Mucosa of descending colon (tissue), 3 donors: ENCODE measurements at places on chromosomes 1 and 21. TPM values are rescaled to one million over a fixed set of nuclear protein-coding genes. Genes with fewer than 3 reads are reported as not detected.

Gene GSTM5
- 4.8 TPM for total RNA-seq

Gene OR2T29
- total RNA-seq = not detected

Gene ANKRD34A
- 0.41 TPM for total RNA-seq

Gene CFHR2
- total RNA-seq = not detected

Gene RIIAD1
- not detected for total RNA-seq

Gene HSD11B1
- 5.7 TPM for total RNA-seq

Gene ITGB2
- 52.3 TPM for total RNA-seq

Gene SLFNL1
- 0.82 TPM for total RNA-seq

Gene ABL2
- 22.2 TPM for total RNA-seq

Gene C1orf116
- 25.4 TPM for total RNA-seq

Gene GJA9
- total RNA-seq = 0.65 TPM

Gene CLDN17
- total RNA-seq = not detected

Gene RO60
- total RNA-seq = 43.6 TPM

Gene CFAP298
- total RNA-seq = 35.6 TPM

Gene GRIK1
- total RNA-seq = not detected

Gene GFI1
- total RNA-seq = 7.8 TPM

Gene S100A9
- total RNA-seq = 151 TPM

Gene CACNA1S
- not detected for total RNA-seq

Gene FCRL1
- 0.17 TPM for total RNA-seq

Gene RGS5
- 156 TPM for total RNA-seq

Gene NKAIN1
- total RNA-seq = not detected

Gene TPTE
- total RNA-seq = not detected

Gene EPHB2
- total RNA-seq = 76.7 TPM

Gene FCRL6
- total RNA-seq = 0.41 TPM

Gene PEAR1
- total RNA-seq = 2.3 TPM

Gene SPATA17
- total RNA-seq = 0.36 TPM

Gene LEPR
- total RNA-seq = 4.6 TPM

Gene CHD1L
- 34.5 TPM for total RNA-seq

Gene TIE1
- 18.6 TPM for total RNA-seq

Gene MIXL1
- total RNA-seq = 0.38 TPM

Gene S100B
- 6.4 TPM for total RNA-seq

Gene MINDY1
- 51.8 TPM for total RNA-seq

Gene VWA1
- 89.4 TPM for total RNA-seq

Gene ETV3L
- total RNA-seq = not detected

Gene AIRE
- 0.12 TPM for total RNA-seq

Gene CYP4Z1
- 0.19 TPM for total RNA-seq

Gene MPZ
- 12.2 TPM for total RNA-seq

Gene AK4
- 27.1 TPM for total RNA-seq

Gene RAB7B
- total RNA-seq = 1.3 TPM

Gene PBX1
- total RNA-seq = 182 TPM

Gene ENO1
- 494 TPM for total RNA-seq

Gene IQGAP3
- total RNA-seq = 5.7 TPM

Gene BCL2L15
- total RNA-seq = 197 TPM

Gene CLEC20A
- total RNA-seq = not detected

Gene HLX
- 2.6 TPM for total RNA-seq

Gene TMPRSS2
- 624 TPM for total RNA-seq

Gene TNFRSF25
- 18.3 TPM for total RNA-seq

Gene IQCC
- total RNA-seq = 2.2 TPM

Gene KRTAP13-2
- 2.9 TPM for total RNA-seq

Gene PPFIA4
- total RNA-seq = 0.60 TPM

Gene THEM5
- not detected for total RNA-seq

Gene LINGO4
- 0.24 TPM for total RNA-seq

Gene OR2L2
- 0.09 TPM for total RNA-seq
